ENCODE measurements at places on chromosomes 16 and 17.

- DNase-seq: no peak
These were observed 7.7 kb upstream of the ZG16 start for GRCh38 chr16:29770250-29770929.

DNA sequence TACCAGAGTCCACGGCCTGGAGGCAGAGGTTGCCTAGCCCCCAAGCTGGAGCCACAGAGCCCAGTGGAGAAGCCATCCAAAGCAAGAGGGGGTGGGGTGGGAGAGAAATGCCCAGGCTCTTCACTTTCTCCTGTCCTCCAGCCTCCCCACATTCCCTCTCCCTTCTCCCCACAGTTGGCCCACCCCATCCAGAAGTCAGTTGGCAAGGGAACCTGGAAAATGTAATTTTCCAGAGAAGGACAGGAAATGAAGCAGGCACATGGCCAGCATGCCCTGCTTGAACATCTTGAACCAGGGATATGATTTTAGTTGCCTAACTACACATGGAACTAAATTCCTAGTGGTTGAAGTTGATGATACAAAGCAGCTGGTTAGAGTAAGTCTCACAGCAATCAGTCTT lies 73.3 kb upstream of the IRX6 start:
- DNase-seq: no peak

GRCh38 chr17:82332669-82333278 lies 792 bp downstream of the SECTM1 start:
- peak; percentile 58 for DNase-seq

DNA sequence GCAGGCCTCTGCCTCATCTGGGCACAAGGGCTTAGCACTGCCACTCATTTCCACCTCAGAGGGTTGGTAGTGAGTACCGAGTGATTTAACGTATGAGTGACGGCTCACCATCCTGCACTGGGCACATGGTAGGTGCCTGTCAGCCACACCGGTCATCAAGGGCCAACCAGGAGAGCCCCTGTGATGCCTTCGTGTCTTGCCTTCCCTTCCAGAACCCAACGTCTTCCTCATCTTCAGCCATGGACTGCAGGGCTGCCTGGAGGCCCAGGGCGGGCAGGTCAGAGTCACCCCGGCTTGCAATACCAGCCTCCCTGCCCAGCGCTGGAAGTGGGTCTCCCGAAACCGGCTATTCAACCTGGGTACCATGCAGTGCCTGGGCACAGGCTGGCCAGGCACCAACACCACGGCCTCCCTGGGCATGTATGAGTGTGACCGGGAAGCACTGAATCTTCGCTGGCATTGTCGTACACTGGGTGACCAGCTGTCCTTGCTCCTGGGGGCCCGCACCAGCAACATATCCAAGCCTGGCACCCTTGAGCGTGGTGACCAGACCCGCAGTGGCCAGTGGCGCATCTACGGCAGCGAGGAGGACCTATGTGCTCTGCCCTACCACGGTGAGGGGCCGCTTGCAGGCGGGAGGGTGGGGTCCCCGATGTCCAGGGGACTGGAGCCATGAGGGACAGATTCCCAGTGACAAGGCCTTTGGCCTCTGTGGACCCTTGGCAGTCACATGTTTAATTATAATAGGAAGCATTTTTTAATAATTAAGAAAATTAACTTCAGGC lies 37.1 kb downstream of the MRC2 start:
- DNase-seq: no peak

DNA sequence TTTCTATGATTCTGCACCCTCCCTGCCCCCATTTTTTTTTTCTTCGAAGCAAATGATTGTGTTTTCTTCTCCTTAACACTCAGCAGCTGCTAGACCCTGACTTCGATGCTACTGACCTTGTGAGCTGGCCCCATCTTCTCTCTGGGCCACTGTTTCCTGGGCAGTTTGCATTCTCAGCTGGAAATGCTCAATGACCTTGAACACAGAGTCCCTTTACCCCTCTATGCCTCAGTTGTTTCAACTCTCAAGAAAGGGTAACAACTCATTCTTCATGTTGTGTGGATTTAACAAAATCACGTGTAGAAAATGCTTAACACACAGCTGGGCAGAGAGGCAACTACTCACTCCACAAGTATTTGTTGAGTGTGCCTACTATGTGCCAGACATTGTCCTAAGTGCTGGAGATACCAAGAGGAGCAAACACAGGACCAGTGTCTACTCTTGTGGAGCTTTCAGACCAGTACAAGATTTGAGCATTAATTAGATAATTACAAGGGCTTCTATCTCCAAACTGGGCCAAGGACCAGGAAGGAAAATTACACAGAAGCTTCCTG lies 66.2 kb downstream of the IQCK start:
- DNase-seq: no peak

DNA sequence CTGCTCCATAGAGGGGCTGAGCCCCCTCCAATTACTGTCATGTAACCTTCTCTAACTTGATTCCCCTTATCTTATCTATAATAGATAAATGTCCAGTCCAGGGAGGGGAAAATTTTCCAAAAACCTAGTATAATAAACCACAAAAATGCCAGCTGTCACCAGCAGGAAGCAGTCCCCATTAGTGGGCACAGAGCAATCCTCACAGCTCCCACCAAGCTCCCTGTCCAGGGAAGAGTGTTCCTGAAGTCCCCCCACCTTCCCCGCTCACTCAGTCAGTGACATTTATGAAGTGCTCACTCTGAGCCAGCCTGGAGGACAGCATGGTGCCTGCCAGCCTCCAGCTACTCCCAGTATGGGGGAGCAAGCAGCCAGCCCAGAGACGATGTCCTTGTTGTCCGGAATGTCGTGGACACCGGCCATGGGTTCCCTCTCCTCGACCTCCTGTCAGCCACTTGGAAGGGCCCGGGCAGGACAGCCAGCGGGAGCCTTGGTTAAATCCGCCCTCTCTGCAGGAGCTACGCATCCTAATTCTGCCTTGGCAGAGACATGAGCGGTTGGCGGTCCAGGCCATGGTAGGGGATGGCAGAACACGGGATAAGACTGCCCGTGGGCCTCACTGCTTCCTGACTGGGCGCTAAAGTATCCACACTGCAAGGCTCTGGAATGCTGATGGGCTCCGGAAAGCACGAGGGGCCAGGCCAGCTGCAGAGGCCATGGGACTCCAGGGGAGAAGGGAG lies 102.0 kb upstream of the CDH5 start:
- DNase-seq: no peak

- DNase-seq: no peak
These were observed 1.1 kb upstream of the PKD1L3 start for GRCh38 chr16:72001180-72001874.

- no peak for DNase-seq
These were observed 570 bp upstream of the CFDP1 start for GRCh38 chr16:75433732-75434413.

DNA sequence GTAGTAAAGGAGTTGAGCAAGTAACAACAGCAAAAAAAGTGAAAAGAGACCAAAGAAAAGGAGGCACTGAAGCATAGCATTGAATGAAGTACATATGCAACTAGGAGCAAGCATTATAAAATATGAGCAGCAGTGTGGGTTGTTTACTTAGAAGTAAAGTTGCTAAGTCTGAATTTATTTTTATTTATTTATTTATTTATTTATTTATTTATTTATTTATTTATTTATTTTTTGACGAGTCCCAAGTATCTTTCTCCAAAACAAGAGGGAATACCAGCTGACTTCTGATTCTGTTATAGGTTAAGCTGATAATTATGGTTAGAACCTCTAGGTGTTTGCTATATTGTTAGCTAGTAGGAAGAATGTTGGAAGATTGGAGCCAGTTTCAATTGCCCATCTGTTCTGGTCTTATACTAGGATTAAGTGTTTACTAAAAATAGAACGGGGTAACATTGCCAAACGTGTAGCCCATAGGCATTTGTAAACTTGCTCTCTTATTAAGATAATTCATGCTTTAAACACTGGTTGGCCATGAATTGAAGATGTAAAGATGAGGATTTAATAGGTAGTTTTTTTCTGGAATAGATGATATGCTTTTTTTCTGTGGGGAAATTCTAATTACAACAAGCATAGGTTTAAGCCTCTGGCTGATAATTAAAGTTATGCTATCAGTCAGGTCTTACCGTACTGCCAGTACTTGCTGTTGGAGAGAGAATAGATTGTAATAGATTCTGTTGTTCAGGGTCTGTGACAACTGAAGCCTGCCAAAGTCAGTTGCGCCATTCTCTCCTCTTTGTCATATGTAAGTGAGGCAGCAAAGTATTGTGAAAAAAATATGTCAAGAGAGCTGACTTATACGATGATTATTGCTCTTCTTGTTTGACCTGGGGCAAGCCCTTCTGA lies 66.7 kb downstream of the PPM1E start:
- DNase-seq: no peak

DNA sequence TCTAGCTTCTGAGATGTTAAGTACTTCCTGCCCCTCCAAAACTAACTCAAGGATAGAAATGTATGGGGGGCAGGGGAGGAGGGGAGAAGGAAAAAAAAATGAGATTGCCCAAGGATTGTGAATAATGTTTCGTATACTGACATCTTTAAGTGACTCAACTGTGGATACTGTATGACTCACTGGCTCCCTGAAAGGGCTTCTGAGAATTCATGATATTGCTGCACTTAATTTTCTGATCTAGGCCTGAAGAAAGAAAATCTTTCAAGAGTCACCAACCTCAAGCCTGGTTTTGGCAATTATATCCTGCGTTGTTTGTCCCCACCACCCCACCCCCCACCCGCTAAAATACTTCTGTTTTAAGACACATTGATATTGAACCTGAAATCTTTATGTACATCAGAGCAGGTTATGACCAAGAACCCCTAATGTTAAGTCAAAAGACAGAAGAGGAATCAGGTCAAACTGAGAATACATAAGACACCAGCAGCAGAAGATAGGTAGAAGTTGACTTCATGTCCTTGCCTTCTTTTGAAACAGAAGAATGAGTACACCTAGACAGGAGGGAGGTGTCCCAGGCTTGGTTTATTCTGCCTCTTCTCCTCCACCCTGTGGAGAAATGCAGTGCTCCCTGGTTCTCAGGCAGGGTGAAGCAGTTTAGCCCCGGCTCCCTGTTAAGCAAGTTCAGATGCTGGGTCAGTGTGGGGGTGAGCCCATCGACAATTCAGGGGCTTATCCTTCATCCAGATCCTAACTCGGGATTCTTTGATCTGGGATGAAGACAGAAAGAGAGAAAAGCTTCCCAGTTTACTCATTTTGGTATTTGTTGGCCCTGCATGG lies 3.3 kb upstream of the FBXL20 start:
- peak; percentile 42 for DNase-seq

DNA sequence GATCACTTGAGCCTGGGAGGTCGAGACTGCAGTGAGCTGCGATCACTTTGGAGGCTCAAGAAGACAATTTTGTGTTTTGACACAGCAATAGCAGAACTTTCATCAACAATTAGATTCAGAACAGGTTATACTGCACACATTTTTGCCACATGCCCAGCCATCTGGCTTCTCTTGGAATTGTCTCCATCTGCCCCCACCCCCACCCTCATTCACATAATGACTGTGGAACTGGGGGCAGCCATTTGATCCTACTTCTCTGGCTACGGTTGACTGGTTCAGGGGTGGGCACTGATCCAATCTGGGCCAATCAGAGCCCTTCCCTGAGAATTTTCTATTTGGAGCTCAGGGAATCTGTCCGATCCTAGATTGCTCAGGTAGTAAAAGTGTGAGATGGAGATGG lies 14.0 kb downstream of the TMEM92 start:
- no peak for DNase-seq

DNA sequence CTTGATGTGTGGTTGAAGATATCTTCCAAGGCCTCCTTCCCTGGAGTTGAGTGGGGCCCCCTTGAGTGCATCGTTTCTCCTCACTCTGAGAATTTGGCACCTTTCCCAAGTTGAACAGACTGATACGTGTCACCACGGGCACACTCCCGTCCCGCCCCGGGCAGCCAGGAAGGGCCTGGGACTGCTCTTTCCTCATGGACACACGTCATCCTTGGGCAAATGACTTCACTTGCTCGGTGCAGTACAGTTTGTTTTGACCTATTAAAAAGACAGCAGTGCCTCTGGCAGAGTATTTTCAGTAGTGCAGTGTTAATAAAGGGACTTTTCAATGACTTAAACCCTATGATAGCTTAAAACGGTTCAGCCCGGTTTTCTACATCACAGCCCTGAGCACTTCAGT lies 59.9 kb downstream of the SEC14L1 start:
- DNase-seq: no peak

- DNase-seq: no peak
These were observed 163.8 kb upstream of the TBX2 start for GRCh38 chr17:61235827-61236197.

- no peak for DNase-seq
These were observed 1.2 kb upstream of the SECTM1 start for GRCh38 chr17:82334622-82335394.

- no peak for DNase-seq
These were observed 917 bp downstream of the YWHAE start for GRCh38 chr17:1398931-1399678.
